ENCODE measurements at places on chromosomes 12 and 14. TPM values are rescaled to one million over a fixed set of nuclear protein-coding genes. Genes with fewer than 3 reads are reported as not detected.
A peak's percentile ranks its signal among the peaks of the same experiment; 100 is the strongest.

INSM2 gene
- not detected for total RNA-seq

PLEKHG7 gene
- not detected for total RNA-seq

POTEG gene
- not detected for total RNA-seq

MDGA2 gene
- total RNA-seq: 4.9 TPM

EIF5 gene
- total RNA-seq: 236 TPM

SDR9C7 gene
- total RNA-seq: not detected

DNA sequence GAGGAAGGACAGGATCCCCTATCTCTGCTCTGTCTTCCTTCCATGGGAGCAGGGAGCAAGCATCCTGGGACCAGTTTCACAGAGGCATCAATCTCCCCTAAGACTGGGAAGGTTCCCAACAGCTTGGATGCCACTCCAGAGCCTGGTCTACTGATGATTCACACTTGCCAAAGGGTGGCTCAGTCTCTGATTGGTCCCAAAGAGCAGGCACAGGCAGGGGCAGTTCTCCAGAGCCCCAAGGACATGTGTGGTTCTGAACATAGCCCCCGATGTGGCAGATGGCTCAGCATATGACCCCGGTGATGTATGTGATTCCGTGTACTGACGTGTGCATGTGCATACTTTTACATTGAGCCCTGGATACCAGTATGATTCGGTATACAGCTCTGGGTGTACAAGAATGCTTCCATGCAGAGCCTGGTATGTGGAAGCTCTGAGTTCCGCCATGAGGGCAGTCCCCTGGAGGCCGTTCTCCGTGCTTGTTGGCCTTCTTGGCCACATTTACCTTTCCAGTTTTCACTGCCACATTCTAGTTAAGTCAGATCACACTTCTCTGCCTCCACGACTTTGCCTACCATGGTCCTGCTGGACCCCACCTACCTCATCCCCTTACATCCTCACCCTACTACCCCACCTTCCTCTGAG is 21.2 kb downstream of the ITGA7 start:
- DNase-seq: no peak

GRCh38 chr12:31308116-31308515 is 17.8 kb downstream of the SINHCAF start:
- DNase-seq: no peak

DNA sequence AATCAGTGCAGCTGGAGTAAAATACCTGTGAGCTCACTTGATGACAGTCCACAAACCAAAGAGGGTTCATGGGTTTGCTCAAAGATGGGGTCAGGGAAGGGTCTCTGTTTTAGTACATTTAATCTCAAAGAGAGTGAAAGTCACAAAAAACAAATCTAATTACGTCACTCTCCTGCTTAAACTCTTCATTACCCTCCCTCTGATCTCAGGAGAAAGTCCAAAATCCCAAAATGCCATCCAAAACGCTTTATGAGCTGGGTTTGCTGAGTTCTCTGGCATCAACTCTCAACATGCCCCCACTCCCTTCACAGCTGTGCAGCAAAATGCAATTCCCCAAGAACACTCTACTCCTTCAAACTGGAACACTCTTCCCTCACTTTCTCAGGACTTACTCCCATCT is 40.4 kb upstream of the LGR5 start:
- no peak for DNase-seq

DNA sequence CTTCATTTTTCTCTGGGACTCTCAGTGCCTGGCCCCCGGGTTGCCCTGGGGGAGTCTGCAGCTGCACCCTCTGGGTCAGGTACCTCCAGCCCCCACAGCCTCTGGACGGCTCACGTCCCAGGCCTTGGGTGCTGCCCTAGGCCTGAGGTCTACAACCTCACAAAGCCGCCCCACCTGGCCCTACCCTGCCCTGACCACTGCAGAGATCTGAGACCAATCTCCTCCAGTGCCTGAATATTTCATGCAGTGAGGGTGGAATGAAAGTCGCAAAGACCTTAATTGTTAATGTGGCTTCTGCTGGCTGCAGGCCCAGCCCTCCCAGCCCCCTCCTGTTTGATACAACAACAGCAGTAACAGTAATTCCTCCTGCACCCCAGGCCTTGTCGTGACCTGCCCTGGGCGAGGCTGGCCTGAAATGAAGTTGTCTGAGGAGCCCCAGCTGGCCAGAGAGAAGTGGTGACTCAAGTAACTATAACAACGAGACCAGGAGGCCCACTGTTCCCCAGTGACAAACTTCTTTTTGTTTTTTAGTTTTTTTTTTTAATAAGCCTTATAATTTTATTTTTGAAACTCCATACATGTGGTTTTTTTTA is 8.8 kb upstream of the CCDC85C start:
- no peak for DNase-seq

- no peak for DNase-seq
Observed at GRCh38 chr12:76449583-76449982, 101.4 kb upstream of the BBS10 start.

DNA sequence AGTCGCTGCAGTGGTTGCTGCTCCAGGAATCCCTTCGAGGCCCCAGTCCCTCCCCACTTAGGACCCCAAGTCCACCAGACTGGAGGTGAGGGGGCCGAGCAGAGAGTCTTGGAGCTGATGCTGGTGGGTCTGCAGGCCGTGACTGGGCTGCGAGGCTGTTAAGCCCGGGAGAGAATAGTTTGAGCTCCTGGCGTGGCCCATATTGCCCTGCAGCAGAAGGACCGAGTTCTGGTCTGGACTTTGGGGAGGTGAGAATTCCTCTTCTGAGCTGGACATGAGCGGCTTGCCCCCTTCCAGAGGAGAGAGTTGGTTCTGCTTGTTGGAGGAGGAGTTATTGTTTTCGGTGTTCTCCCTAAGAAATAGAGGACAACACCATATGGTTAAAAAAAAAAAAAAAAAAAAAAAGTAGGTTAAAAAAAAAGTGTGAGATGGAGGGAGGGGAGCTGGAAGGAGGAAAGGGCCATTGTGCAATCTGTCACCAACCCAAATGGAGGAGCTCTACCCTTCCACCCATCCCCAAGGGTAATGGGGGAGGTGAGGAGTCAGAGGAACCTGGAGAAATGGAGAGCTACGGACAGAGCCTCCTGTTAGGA is 3.0 kb downstream of the SIX1 start:
- peak; percentile 32 for DNase-seq

DNA sequence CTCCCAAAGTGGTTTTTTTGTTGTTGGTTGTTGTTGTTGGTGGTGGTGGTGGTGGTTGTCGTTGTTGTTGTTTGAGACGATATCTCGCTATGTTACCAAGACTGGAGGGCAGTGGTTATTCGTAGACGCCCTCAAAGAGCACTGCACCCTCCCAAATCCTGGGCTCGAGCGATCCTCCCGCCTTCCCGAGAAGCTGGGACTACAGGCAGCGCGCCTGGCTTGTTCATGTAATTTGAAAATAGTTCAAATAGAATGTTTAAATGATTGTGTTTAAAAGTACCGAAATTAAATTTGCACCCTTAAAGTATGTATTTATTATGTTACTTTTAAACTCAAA is 439 bp upstream of the ANAPC5 start:
- no peak for DNase-seq

DNA sequence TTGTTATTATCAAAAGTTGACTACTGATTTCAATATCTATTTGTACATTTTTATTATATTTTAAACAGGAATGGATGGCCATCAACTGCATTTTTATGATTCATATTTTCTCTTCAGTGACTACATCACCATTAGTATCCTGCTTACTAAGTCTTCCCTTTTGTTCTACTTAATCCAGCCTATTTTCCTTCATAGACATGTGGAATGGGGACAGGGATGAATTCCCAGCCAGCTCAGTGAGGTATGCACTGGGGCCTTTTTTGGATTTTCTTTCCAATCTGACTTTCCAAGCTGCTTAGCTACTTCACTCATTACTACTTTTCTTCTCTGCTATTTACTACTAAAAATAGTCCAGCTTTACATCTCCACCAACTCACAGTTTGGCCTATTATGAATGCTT is 38.4 kb downstream of the AKAP6 start:
- no peak for DNase-seq

- no peak for DNase-seq
Observed at GRCh38 chr14:69715725-69716477, 51.0 kb upstream of the SRSF5 start.

DNA sequence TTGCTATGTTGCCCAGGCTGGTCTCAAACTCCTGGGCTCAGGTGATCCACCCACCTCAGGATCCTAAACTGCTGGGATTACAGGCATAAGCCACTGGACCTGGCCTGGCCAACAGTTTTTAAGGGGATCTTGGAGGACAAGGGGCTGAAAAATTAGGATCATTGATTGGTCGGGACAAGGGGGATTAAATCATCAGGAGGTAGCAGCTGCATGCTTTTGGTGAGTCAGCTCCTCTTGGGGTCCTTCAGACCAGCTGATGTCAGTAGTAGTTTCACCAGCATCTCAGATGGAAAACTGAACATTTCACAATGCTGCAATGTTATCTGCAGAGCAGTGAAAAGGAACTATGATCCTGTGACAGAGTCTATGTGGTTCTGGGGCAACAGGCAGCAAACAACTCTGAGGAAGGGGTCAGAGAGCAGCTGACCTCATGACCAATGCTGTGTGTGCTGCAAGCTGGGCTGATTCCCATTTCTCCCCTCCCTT is 6.3 kb downstream of the LRRC74A start:
- no peak for DNase-seq

DNA sequence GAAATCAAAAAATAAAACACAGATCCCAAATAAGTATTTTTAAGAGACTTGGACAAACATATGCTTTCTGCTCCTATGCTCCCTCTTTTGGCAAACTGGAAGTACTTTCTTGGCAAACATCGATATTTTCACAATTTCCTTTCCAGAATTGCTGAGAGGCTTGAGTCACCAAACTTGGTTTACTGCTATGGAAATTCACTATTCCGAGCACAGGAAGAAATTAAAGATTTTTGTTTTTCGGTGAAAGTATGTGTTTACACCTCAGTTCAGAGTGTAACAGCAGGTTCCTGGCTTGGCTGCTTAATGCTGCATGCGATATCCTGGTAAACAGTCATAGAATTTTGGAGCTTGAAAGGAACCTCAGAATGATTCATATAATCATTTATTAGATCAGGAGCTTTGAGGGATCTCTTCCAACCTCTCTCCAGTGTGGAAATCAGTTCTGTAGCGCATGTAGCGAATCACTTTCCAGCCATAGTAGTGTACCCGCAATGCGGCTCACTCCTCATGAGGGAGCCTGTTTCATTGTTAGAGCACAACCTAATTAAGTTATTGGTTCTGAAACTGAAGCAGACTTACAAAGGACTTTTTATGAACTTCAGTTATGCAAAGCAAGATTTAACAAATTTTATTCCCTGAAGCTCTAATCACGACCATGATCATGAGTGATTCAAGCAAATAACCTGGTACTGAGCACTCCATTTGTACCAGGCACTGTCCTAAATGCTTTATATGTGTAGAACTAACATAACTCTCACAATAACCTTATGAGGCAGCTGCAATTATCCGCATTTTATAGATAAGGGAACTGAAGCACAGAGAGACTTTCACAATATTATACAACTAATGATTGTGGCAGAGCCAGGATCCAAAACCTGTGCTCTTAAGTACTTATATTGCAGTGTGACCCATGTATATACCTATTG is 56.4 kb upstream of the ATP2A2 start:
- no peak for DNase-seq

DNA sequence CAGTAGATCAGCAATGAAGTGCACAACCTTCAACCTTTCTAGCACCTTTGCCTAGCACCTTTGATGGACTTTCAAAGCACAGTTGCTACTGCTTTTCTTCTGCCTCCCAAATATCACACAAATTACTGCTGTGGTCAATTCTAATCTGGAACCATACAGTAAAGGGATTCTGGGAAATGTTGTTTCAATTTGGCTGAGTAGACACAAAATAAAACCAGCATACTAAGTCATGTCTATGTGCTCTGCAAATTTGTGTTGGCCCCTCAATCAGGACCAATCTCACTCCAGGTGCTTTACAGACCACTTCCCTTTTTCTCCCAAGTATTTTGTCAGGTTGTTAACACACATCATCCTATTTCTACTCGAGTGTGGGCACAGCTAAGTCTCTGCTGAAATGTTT is 38.3 kb upstream of the ADAMTS20 start:
- no peak for DNase-seq

DNA sequence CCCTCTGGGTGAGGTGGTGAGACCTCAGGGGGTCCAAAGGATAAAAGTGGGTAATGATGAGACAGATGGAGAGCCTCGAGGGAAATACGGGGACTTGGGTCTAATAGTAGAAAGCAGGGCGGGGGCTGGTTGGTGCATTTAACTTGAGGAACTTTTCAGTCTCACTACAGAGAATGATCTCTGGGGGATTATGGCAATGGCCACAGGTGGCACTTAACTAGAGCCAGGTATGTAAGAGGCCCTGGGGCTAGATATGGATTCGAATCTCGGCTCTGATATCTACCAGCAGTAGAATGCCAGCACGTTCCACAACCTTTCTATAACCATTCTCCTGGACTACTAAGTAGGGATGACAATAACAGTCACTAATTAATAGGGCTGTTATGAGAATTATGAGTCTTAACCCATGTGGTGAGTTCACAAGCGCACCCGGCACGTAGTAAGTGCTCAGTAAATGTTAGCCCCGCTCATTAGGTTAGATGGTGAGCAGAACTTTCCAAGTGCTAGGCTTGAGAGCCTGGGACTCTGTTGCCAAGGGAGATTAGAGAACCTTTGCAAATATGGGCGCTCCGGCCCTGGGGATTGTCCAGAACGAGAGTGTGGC is 888 bp upstream of the PLXNC1 start:
- DNase-seq: no peak

DNA sequence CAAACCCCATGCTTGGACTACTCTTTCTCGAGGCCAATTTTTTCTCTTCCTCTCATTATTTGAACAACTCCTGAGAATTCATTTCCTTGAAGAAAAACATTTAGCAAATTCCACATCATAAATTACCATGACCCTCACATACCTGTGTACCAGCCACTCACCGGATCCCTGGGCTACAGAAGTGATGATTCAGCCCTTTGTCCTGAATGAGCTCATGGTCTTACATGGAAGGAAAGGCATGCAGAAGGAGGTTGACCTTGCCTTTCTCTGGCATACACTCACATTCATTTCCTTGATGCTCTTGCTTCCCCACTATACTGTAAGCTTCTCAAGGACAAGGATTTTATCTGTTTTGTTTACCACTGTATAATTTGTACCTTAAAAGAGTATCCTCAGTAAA is 191.5 kb downstream of the SLC5A8 start:
- DNase-seq: no peak

All from WTC11 (cell line).